Stimulated activated CD4-positive, alpha-beta T cell treated with anti-CD3 and anti-CD28 coated beads, Interleukin-2, amount 100 ng/mL, for 24 hours (primary cell): ENCODE measurements at places on chromosomes 7 and 10.
A peak's percentile ranks its signal among the peaks of the same experiment; 100 is the strongest.

- no peak for DNase-seq
Measured at GRCh38 chr10:83724471-83725241, 414.7 kb upstream of the GHITM start.

- peak; percentile 40 for DNase-seq
Measured at GRCh38 chr10:97498841-97499560, at the start of gene UBTD1. Gene UBTD1, plus strand, starts transcription at chr10:97498924. Its CDS starts 280 bp downstream, at chr10:97499204.

DNA sequence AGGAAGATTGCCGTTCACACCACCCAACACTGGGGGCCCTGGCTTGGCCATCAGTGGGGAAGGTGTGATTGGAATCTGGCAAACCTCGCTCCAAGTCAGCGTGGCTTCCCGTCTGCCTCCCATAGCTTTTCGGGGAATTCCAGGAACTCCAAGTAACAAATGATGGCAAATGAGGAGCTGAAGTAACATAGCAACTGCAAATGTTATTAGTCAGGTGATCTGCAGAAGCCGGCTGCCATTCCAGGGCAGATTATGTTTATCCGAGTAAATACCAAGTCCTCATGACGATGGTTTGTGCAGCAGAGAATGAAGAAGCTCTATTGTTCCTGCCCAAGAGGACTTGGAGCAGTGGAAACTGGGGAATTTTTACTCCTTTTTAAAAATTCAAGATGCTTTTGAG lies 270.5 kb upstream of the PODXL start:
- no peak for DNase-seq

- DNase-seq, result no peak
Measured at GRCh38 chr7:45225311-45225947, 67.8 kb downstream of the RAMP3 start.

GRCh38 chr10:35421553-35422178 lies 85.4 kb downstream of the CCNY start:
- no peak for DNase-seq

- no peak for DNase-seq
Measured at GRCh38 chr7:134315679-134316538, 821 bp downstream of the SLC35B4 start.

DNA sequence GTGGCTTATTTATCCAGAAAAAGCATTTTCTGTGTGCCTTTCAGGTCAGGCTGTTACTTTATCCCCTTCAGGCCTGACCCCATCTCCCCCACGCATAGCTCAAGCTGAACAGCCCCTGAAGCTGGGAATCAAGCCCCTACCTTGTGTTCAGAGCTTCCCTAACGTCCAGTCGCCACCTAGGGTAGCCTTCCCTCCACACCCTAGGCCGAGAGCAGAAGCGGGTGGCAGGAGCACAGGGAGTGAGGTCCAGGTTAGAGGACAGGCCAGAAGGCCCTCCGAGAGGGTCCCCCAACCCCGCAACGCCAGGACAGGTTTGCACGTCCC lies 479 bp upstream of the SEMA4G start:
- DNase-seq, result no peak

DNA sequence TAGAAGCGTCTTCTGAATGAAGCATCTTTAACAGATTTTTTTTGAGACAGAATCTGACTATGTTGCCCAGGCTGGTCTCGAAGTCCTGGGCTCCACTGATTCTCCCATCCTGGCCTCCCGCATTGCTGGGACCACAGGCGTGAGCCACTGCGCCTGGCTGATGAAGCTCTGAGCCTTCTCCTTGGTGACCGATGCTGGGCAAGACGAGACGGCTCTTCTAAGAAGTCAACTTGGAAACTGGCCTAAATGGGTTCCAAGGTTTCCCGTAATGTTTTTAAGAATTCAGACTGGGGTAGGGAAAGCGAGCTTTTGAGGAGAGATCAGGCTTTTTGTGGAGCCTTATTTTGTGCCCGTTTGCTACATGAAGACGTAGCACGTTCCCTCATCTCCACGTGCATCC lies 224.5 kb downstream of the ZMYND11 start:
- DNase-seq, result no peak

- no peak for DNase-seq
Measured at GRCh38 chr7:1219498-1219897, 13.2 kb upstream of the UNCX start.

DNA sequence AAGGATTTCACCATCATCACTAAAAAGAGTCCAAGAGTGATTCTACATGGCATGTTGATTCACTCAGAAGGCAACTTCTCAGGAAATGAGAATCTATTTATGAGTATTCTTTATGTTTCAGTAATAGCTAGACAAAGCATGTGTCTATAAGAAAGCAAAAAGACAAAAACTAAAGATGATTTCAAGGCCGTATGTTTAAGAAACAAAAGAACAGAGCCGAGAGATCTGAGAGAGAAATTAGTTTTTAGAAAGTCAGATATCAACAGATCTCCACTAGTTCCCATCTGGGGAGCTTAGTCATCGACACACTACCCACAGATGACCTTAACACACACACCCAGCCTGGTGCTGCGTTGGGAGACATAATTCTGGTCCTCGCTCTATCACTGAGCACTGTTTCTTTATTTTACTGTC lies 21.0 kb downstream of the PIP4K2A start:
- DNase-seq, result peak; percentile 40

GRCh38 chr10:79980711-79981110 lies 31.8 kb upstream of the SFTPD start:
- no peak for DNase-seq

GRCh38 chr7:14751461-14751860 lies 151.1 kb downstream of the DGKB start:
- DNase-seq, result no peak

DNA sequence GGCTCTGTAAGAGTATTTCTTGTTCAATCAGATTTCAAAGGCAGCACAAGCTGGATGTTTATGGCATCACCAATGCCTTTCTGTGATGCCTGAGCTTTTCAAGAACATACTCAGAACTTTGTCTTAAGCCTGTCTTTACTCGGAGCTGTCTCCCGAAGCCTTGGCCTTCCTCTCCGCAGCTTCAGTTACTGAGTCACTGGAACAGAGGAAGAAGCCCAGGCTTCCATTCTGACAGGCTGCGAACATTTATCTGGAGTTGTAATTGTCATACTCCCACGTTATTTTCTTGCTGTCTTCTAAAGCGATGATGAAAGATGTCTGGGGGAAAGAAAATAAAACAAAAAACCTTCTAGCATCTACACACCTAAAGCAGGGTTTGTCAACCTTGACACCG lies 43.9 kb downstream of the GRK5 start:
- no peak for DNase-seq

DNA sequence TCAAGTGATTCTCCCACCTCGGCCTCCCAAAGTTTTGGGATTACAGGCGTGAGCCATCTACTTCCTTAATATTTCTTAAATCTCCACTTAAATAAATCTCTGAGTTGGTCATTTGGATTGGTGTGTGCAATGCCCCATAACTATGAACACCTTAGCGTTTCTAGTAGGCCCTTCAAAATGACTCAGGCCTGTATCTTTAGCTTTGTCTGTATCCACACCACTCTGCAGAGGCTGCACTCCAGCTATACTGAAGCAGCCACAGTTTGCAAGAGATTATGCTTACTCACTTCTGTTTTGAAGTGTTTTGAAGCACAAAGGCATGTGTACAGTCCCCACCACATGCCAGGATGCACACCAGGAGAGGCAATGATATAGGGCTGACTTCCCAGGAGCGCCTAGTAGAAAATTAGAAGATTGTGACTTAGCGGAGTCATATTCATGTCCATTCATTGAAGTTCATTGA lies 2.4 kb upstream of the ST7 start:
- DNase-seq, result no peak

DNA sequence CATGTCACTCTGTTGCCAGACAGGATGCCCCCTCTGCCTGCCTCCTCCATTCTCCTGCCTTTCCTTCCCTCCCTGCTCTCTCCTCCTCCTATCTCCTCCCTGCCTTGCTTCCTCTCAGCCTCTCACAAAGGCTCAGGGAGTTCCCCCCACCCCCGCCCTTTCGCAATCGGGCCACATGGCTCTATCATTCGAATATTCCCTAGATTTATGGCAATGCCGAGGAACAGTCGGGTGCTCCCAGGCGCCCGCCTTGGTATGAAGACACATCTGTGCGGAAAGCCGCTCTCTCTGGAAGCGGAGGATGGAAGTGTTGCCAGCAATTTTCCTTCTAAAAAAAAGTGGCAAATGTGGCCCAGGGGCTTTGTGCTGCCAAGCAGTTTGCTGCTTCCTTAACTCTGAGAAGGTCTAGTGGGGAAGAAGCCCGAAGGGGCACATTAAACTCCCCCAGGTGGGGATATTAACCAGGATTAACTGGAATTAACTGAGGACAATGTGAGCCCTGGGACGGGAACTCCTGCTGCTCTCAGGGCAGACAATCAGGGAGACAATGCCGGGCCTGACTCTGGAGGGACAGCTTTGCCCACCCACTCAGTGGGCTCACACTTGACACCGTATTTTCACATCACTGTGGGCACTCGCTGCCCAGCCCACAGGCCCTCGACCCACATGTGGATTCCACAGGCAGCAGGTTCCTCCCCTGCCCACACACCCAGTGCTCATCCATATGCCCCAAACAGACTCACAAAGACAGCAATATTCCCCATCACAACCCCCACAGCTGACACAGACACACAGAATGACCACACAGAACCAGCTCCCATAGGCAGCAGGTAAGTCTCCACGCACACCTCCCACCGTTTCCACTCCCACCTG lies 88.4 kb upstream of the SMNDC1 start:
- no peak for DNase-seq

DNA sequence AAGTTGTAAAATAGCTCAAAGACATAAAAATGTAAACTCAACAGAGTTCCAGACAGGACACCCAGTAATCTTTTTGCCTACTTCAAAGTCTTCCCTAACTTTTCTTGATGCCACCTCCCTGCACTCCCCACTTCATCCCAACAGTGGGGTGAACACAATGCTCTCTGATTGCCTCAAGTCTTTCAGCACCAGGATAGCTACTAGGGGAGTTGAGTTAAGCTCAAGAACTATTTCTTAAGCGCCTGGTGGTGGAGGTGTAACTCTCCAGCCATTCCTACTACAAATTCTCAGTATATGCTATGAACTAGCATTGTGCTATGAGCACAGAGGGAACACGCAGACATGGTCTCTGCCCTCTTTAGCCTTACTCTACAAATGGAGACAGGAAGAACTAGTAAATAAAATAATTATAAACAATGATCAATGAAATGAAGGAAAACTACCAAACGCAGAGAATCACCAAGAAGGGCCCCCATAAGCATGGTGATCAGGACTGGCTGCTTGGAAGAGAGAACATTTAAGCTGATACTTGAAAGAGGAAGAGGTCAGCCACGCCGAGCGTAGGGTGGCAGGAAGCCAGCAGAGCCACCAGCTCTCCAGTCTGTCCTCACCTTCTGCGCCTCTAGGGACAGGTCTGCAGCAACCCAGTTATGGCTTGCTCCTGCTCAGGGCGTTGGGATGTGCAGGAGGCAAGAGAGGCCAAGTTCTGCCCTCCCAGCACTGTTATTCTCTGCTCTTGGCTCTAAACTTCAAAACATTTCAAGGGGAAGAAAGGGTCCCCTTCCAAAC lies 16.7 kb upstream of the FRA10AC1 start:
- DNase-seq, result no peak

DNA sequence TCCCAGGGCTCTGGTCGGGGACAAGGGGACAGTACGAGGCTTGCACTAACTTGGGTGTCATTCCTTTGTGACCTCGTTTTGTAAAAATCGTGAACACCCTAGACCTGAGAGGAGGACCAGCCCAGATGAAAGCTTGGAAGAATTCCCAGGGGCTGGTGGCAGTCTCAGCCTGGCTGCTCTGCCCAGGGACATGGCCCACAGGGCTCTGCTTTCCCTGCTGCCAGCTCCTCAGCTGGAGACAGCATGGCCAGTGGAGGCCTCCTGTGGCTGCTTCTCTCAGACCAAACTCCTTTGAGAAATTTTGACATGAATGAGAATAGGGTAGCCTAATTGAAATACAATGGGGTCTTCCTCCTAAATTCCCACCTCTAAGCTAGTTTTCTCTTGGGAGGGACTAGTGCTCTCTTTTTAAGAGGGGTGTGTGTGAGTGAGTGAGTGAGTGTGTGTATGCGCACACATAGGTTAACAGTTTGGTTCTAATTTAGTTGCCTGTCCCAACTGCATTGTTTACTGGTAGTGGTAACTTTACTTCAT lies 140.3 kb upstream of the EFCAB10 start:
- no peak for DNase-seq

DNA sequence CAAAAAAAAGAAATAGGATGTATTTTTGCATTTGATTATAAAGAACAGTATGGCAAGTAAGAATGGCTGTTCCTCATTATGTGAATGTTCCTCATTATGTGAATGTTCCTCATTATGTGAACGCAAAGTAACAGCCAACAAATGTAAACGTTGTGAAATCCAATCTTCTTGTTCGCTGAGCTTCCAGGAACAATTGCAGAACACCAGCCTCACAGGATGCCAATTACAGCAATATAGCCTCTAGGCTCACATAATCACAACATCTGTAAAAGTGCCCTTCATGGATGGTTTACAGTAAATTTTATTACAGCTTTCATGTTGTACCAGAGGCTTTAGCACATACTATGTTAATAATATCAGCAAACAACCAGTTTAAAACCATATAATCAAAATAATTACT lies 71.6 kb downstream of the THSD7A start:
- no peak for DNase-seq

- DNase-seq, result no peak
Measured at GRCh38 chr10:13453896-13454295, 74.9 kb downstream of the BEND7 start.

- DNase-seq, result no peak
Measured at GRCh38 chr7:92849322-92849721, 12.9 kb upstream of the CDK6 start.

GRCh38 chr10:84026821-84027257 lies 112.5 kb upstream of the GHITM start:
- peak; percentile 8 for DNase-seq

DNA sequence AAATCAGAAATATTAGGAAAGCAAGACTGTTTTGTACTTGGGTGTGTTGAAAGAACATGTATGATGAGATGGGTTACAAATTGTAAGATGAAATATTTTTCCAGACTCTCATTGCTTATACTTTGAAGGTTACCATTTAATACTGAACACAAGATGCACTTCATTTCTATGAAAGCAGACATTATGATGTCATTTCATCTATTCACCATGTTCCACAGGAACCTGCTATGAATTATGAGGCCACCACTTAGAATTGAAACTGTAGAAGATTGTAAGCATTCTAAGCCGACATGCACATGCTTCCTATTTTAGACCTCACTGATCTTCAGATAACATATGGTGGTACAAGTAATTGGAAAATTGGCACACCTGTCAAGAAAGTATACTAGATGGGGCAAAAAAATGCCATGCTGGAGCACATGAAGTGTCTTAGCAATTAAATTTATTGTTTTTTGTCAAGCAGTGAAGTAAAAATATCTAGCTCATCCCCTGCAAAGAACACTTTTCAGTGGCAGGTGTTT lies 195.0 kb downstream of the PHF14 start:
- DNase-seq, result no peak
